Suppressor macrophage treated with lipopolysaccharide for 1 hour (primary cell): ENCODE measurements at places on chromosomes 7 and 10.

DNA sequence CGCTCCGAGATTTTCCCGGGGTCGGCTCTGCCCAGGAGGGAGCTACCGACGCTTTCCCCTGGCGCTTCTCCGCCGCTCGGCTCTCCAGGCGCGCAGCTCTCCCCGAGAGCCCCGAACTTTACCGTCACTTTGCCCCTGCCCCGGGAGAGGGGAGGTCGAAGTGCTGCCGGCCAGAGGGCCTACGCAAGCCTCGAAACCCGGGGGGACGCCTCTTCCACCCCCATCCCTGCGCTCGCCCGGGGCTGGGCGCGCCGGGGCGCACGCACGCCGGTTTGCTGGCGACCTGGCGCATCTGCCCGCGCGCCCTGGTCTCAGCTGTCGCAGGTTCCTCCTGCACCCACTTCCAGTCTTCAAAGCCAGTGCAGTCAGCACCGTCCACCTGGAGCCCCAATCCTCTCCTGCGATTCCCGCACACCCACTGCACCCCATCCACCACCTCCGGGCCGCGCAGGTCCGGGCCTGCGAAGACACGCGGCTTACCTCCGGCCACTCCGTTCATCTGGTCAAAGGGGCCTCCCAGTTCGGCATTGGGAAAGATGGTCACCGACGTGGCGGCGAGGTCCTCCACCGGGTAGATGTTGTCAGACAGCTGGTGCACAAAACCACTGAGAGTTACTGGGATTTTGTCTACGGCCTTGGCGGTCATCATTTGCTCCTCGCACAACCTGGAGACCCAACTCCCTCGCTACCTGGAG is 638 bp downstream of the EGR2 start:
- no peak for DNase-seq

- DNase-seq, result no peak
Observed at GRCh38 chr10:130013335-130014262, 49.5 kb upstream of the EBF3 start.

DNA sequence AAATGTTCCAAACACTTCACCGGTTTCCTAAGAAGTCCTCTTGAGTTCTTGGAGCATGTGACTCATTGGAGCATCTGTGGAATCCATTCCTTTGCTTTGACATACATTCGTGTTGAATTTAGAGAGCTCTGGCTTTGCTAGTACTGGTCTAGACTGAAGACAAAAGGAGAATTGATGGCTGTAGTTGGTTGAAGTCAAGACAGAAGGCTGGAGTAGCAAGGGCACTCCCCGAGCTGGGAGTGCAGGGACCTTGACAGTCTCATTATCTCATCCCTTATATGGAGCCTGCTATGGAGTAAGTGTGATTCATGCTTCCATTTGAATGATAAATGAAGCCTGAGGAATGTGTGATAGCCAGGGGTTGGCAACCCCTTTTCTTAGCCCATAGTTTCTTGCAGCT is 1249.1 kb downstream of the TYW1 start:
- no peak for DNase-seq

- DNase-seq, result no peak
Observed at GRCh38 chr7:20287317-20287716, 43.4 kb upstream of the ITGB8 start.

- no peak for DNase-seq
Observed at GRCh38 chr7:41121228-41121627, 581.7 kb downstream of the INHBA start.

GRCh38 chr10:133381036-133381435 is 2.0 kb downstream of the PAOX start:
- no peak for DNase-seq

DNA sequence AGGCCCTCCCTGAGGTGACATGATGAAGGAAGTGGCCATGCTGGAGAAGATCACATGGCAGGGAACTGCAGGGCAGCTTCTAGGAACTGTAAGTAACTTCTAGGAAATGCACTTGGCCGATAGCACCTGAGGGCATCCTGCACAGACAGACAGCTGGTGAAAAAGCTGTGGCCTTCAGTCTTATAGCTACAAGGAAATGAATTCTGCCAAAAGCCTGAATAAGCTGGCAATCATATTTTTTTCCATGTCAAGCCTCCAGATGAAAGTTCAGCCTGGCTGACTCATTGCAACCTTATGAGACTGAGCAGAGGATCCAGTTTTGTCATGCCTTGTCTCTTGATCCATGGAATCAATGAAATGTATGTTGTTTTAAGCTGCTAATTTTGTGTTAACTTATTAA is 91.1 kb upstream of the CACNA2D1 start:
- no peak for DNase-seq

DNA sequence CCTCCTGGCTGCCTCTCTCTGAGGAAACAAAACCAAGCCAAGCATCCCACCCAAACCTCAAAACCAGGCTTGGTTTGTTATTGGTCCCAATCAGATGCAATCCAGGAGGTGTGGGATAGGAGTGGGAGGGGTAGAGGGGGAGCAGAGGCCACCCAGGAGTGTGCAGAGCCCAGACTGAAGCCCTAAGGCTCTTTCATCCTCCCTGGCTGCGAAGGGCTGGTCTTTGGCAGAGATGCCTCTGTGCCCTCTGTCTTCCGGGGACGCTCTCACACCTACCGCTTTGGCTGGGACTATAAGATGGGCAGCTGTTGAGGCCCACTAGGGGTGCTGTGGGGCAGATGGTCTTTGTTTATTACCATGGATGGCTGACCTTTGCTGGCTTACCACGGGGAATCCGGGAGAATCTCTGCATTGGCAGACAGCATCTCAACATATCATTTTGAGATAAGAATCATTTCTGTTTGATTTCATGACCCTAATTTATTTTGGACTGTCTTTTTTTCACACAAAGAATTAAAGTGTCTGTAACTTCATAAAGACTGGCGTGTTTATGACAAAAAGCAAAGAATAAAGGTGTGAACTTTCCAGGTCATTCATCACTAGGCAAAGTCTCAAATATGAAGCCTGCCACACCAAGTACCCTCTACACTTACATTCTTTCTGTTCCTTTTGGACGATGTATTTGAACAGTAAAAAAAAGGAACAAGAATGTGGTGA is 6.5 kb upstream of the DENND2A start:
- DNase-seq, result peak; percentile 67

DNA sequence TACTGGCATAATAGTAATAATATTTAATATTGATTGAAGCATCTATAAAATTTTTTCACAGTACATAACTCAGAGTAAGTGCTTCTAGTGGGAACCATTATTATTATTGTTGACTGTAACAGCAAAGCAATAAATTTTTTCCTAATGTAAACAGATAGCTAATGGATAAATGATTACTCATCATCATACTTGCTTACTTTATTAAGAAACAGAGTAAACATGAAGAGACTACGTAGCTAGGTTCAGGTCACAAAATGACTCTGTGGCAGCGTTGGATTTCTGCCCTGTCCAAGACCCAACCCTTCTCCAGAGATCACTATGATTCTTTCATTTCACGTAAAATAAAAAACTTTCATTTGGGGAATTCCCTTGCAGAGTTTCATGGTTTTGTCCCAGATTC is 8.3 kb upstream of the ABCB5 start:
- no peak for DNase-seq

DNA sequence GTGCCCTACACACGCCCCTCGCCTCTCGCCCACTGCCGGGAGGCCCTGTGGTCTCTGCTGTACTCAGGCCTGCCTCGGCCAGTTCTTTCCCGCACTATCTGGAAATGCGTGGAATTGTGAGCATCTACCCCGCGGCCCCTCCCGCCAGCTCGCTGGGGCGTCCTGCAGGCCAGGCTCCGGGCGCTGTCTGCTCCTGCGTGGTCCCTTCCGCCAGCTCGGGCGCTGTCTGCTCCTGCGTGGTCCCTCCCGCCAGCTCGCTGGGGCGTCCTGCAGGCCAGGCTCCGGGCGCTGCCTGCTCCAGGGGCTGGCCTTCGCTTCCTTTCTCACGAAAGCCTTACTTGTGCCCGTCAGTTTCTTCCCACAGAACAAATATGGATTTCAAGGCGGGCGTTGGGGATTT is 14.9 kb downstream of the GET4 start:
- DNase-seq, result no peak

- DNase-seq, result no peak
Observed at GRCh38 chr10:21260066-21260465, 265.4 kb downstream of the SKIDA1 start.

- DNase-seq, result no peak
Observed at GRCh38 chr7:94511718-94512117, 2.1 kb downstream of the CASD1 start.

DNA sequence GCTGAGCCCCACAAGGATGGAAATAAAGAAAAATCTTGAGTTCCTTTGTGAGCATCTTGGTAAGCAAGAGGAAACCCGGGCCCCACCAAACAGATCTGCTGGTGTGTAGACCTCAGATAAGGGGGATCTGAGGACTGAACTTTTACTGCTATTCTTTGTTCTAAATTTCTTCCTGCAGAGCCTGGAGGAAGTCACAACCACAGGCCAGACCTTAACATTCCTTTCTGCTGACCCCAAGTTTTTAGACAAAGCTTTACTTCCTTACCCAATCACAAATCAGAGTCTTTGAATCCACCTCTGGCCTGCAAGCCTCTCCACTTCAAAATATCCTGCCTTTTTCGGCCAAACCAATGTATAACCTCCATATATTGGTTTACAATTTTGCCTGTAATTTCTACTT is 352.6 kb upstream of the AUTS2 start:
- DNase-seq, result no peak

- DNase-seq, result peak; percentile 51
Observed at GRCh38 chr10:78953113-78953798, 115.5 kb upstream of the ZMIZ1 start.

GRCh38 chr10:112689327-112690072 is 242.5 kb downstream of the VTI1A start:
- peak; percentile 14 for DNase-seq

- DNase-seq, result no peak
Observed at GRCh38 chr10:52436664-52437063, 122.6 kb downstream of the DKK1 start.

DNA sequence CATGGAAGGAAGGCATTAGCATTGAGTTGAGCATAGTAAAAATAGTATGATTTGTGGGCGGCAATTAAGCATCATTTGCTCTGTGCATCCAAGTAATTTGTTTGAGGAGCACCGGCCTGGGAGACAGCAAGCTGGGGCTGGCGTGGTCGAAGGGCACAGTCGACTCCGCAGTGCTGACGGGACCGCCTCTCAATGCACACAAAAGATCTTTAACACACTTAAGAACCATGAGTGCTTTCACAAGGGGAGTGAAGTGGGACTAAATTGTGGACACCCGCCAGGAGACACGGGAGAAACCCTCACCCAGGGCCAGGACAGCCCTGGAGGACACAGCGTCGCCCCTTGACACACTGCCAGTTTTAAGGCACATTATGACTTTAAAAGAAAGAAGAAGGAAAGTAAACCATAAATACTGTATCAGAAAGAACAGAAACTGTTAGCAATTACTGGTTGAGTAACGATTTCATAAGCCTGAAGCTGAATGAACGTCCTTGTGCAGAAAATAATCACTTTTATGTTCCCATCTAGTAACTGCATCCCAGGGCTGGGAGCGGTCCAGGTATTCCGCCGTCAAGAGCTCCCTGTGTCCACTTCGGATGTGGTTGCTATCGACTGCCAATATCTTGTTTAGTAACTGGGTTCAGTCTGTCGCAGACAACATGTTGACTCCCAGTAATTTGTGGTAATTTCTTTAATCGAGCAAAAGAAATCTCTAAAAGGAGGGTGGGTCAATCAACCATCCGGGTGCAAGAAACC is 102.1 kb downstream of the EBF3 start:
- DNase-seq, result no peak

DNA sequence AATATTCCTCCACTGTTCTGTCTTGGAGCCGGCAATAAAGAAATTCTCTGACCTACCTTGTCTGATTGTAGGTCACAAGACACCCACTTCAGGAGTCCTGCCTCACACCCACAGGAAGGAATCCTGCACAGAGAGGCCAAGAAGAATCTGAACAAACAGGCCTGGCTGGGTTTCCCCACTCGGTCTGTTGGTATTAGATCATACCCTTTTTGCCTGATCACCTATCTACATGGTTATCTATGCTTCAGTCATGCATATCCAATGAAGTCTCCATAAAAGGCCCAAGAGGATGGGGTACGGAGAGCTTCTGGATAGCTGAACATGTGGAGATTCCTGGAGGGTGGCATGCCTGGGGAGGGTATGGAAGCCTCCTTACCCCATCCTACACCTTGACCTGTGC is 12.3 kb downstream of the OGDH start:
- no peak for DNase-seq

DNA sequence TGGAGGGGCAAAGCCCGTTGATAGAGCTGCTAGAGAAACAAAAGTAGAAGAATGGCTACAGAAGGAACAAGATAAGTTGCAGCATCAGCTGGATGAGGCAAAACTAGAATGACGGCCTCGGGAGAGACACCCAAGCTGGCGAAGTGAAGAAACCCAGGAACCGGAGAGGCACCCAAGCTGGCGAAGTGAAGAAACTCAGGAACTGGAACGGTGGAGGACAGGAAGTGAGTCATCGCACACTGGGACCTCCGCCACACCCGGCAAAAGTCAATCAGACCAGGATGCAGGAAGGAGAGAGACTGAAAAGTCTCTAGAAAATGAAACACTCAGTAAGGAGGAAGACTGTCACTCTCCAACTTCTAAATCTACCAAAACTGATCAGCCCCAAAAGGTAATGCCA is 133.0 kb upstream of the NEBL start:
- DNase-seq, result peak; percentile 20

GRCh38 chr7:81150951-81151361 is 232.1 kb upstream of the SEMA3C start:
- no peak for DNase-seq

GRCh38 chr7:73778801-73779389 is 8.8 kb upstream of the CLDN3 start:
- DNase-seq, result no peak

GRCh38 chr7:33905389-33906032 is at the start of gene BMPER:
Gene BMPER (plus strand): TSS chr7:33905539. CDS start chr7:33905614, 75 bp downstream.
- DNase-seq, result no peak

DNA sequence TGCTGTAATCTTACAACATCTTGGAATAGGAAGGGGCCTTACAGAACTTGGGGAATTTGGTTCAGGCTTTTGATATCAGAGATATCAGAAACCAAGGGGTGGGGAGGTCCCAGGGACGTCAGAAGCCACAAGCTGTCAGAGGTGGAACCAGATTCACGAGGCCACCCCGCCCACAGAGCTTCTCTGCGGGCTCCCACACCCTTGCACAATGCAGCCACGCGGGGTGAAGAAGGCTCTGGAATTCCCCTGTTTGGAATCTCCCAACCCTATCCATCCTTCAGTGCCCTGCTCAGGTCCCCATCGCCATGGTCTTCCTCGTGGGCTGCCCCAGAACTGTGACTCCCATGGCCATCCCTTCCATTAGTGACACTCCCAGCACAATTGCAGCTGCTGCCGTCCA is 247.1 kb upstream of the SHH start:
- DNase-seq, result peak; percentile 29
